ENCODE measurements at places on chromosomes 4 and X. TPM values are rescaled to one million over a fixed set of nuclear protein-coding genes. Genes with fewer than 3 reads are reported as not detected.
A peak's percentile ranks its signal among the peaks of the same experiment; 100 is the strongest.

- DNase-seq: no peak
These were observed 192.8 kb upstream of the BCOR start for GRCh38 chrX:40290517-40290916.

DNA sequence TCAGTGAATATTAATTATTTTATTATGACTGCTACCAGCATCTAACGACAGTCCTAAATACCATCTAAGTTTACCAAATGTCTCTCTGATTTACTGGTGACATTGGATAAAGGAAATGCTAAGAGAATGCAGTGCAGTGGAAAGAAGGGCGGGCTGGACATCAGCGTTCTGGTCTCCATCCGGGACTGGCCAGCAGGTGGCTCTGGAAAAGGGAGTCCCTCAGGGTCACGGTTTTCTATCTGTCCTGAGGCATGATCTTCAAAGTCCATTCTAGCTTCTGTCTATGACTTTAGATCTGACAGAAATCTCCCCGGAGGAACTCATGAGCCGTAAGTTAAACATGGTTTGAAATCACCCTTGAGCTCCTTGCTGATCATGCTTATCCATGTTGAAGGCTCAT, 3.3 kb downstream of the TRIM2 start:
- DNase-seq: peak; percentile 48

Gene TLL1
- total RNA-seq: not detected

Gene CNKSR2
- total RNA-seq: 3.0 TPM

DNA sequence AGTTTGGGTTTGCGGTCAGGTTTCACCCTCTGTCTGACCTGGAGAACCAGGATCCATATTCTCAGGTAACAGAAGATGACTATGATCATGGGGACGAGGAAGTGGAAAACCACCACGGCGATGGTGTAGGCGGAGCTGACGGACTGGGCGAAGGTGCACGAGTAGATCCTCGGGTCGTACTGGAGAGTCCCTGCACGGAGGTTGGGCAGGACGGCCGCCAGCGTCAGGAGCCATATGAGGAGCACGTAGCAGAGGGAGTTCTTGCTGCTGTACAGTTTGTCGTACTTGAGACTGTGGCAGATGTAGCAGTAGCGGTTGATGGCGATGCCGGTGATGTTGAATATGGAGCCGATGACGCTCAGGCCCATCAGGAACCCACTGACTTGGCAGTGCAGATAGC, 21.3 kb downstream of the MTNR1A start:
- no peak for DNase-seq

DNA sequence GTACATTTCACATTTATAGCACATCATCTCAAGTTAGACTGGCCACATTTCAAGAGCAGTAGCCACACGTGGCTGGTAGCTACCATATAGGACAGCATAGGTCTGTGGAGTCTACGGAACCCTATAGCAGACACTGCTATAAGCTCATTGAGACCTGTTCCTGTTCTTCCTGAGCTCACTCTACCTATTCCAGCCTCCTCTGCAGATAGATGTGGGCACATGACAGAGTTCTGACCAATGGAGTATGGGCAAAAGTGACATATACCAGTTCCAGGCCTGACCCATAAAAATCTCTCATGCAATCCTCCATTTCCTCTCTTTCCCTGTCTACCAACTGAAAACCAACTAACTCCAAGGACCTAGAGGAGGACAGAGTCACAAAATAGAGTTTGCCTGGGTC, 3.5 kb upstream of the HDAC6 start:
- no peak for DNase-seq

Gene REST
- 28.0 TPM for total RNA-seq

- DNase-seq: no peak
These were observed 455.4 kb downstream of the PCDH18 start for GRCh38 chr4:137076908-137077307.

- DNase-seq: no peak
These were observed 21.4 kb downstream of the HPRT1 start for GRCh38 chrX:134481339-134481738.

DNA sequence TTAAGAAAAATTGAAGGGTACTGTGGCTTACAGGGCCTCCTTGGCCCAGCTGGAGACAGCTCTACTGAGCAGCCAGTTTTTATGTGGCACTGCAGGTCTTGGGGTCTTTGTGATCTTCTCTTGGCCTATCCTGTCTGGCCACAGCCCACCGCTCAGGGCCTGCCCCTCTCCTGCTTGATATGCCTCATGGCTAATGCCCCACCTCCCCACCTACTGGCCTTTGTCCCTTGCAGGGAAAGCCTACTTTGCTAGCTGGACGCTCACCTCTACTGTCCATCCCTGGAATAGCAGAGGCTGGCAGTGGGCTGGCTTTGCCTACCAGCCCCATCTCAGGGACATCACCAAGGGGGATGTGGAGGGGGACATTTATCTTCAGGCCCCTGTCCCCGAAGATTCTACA, 134.1 kb downstream of the PJA1 start:
- no peak for DNase-seq

Gene SPOCK3
- not detected for total RNA-seq

DNA sequence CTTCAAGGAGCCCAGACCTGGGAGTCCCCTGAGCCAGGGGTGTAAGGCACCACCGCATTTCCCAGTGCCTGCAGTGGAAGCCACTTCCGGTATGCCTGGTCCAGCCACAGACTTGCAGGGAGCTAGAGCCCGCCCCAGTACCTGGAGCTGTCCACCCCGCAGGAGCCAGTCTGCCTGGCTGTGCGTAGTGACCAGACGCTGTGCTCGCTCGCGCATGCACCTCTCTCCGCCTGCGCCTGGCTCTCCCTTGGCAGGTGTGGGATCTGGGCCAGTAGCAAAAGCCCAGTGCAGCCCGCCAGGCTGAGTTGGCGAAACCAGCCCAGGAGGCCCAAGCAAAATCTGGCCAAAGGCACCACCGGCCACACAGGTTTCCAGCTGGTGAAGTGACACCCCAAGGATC, 973.7 kb upstream of the AGA start:
- no peak for DNase-seq

- no peak for DNase-seq
These were observed 390.8 kb upstream of the BOD1L1 start for GRCh38 chr4:14018191-14018853.

Gene SPRY1
- 59.2 TPM for total RNA-seq

Gene SULT1E1
- not detected for total RNA-seq

DNA sequence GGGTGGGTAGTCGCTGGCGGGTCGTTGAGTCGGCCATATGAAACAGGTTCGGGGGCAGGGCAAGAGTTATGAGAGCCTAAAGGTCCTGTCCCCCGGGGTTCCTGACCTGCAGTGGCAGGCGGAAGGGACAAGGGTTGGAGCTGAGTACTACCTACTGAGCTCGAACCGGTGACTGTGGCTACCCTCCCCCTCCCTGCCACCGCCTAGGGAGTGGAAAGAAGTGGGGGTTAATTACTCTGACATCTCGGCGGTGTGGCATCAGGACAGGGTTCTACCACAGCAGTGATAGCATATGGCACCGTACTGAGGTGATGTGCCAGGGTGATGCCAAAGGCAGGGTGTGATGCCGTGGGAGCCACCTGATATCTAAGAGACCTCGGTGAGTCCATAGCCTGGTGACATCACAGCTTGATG, 307 bp downstream of the ATG4A start:
- no peak for DNase-seq

GRCh38 chr4:73631565-73632226, 11.5 kb upstream of the RASSF6 start:
- DNase-seq: no peak

DNA sequence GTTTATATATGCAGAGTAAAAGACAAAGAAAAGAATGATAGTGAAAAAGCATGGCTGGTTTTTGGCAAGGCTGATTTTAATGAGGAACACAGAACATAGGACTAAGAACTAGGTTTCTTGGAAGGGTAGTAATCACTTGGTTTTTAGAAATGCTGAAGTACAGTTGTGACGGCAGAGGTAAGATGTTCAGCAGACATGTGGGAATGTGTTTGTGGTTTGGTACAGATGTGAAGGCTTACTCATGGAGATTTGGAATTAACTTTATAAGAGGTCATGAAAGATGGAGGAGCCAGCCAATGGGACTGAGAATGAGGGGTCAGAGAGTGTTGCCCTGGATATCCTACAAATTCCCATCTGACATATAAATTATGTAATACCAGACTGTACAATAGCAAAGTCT, 243.6 kb downstream of the NPFFR2 start:
- DNase-seq: no peak

- DNase-seq: no peak
These were observed 117.4 kb upstream of the AFF2 start for GRCh38 chrX:148382983-148383382.

Gene MAOB
- not detected for total RNA-seq
